CD4-positive, alpha-beta T cell treated with Interferon gamma for 1 hour (primary cell): ENCODE measurements at places on chromosomes 7 and 10.

DNA sequence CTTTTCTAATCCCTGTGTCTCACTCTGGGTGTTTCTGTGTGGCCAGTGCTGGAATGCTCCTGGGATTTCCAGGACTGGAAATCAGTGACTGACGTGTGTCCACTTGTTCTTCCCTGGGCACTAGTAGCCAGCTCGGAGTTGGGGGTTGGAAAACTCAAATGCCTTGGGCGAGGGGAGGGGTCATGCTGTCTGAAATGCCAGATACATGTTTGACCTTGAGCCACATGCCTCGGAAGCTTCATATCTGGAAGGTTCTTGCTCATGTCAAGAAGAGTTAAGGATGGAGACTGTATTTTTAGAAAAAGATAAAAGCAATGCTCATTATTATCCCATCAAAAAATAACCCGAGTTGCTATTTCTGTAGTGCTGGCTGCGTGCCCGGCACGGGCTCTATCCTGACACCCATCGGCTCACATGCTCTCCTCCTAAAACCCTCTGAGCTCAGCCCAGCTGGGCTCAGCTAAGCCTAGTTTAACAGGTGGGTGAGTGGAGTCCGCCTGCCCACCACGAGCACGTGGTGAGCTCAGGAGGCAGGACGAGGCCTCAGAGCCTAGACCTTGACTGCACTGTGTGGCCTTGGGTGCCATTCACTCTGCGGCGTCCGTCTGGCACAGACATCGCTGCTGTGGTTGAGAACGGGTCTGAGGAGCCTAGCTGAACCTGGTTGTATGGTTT lies 6.4 kb downstream of the DPYSL4 start:
- DNase-seq, result no peak

DNA sequence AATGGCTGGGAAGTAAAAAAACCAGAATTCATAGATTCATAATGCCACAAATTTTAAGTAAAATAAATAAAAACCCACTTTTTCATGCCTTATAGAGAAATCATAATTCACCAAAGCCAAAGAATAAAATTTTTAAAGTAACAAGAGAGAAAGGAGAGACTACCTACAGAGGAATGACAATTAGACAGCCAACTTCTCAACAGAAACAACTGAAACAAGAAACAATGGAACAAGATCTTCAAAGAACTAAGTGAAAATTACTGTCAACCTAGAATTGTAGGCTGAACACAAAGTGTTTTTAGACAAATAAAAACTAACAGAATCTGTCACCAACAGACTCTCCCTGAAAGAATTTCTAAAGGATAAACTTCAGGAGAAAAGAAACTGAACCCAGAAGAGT lies 15.6 kb upstream of the KCNMA1 start:
- DNase-seq, result no peak

- DNase-seq, result no peak
These were observed 4.8 kb upstream of the EVX1 start for GRCh38 chr7:27237735-27238334.

GRCh38 chr7:150371996-150372270 lies 3.3 kb downstream of the REPIN1 start:
- no peak for DNase-seq

DNA sequence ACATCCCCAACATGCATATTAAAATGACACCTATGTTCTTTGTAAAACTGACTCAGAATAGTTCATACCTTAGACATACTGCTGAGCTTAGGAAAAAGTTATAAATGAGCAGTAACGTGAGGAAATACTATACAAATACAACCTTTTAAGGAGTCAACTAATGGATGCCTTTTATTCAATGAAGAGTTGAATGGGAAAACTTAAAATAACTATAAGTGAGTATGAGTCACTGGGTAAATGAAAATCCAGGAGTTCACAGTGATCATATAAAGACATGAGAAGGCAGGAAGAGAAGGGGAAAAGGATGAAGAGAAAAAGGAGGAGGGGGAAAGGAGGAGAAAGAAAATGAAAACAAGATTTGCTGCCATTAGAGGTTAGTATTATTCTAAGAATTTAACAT lies 157.8 kb upstream of the PCDH15 start:
- no peak for DNase-seq

GRCh38 chr10:24886290-24886680 lies 66.1 kb downstream of the PRTFDC1 start:
- no peak for DNase-seq

GRCh38 chr7:50273870-50274269 lies 30.6 kb upstream of the IKZF1 start:
- no peak for DNase-seq

- DNase-seq, result peak; percentile 67
These were observed 26.3 kb upstream of the PPIF start for GRCh38 chr10:79320820-79321493.

DNA sequence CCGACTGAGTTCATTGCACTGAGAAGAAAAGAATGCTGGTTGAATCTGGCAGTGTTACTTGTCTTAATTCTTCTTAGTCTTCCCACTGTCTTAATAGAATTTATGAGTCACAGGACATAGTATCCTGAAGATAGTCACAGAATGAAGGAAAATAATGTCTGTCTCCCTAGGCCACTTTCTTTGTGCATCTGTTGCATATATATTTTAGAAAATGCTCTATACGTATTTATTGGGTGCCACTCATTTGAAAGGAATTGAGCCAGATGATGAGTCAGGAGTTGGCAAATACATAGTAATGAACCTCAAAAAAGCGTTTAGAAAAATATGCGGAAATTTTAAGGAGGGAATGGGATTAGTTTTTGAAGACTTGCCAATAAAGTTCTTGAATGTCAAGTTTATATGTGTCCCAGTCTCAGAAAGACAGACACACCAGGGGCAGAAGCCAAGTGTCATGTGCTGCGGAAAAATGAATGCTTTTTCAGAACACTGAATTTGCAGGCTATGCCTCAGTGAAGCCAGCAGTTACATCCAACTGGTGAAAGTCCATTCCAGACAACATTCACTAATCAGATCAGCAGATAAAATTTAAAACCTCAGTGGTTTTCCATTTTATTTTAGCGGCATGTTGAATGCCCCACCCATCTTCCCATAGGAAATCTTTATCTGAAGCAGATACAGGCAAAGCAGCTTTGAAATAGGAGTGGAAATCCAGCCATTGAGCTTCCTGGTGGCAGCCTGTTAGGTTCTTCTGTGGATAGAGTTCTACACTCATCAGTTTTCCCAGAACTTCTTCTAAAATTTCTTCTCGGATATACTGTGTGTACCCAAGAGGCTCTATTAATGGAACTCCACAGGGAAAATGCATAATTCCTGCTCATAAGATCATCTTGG lies 308.4 kb downstream of the BICC1 start:
- no peak for DNase-seq

DNA sequence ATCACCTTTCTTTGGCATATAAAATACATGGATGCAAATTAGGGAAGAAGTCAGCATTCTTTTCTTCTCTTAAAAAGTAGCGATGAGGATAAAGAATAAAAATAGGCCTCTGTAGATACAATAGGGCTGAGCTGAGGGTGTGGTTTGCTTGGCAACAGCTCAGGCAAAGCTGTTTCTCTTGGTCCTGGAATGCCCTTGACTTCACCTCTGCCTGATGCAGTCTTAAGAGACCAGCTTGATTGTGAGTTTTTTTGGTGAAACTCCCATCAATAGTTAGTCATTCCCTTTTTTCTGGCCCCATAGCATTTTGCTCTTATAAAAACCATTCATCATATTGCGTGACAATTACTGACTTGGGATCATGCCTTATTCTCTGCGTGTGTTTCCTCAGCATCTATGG lies 42.1 kb upstream of the MKLN1 start:
- no peak for DNase-seq

- DNase-seq, result no peak
These were observed 510.6 kb downstream of the HTR7 start for GRCh38 chr10:90347239-90347638.

- no peak for DNase-seq
These were observed 9.4 kb upstream of the OPN4 start for GRCh38 chr10:86644794-86645445.

DNA sequence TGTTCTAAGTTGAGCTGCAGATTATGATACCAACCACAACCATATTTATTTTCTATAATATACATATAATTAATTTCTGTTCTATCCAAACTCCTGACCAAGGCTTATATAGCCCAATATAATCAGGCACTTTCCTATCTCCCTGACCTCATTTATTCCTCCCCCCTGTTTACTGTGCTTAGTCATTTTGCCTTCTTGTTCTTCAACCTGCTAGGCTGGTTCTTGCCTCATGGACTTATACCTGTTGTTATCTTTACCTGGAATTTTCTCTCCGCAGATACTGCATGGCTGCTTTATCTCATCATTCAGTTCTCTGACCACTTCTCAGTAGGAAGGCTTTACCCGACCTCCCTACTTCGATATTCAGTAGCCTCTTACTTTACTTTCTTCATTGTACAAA lies 24.9 kb upstream of the FAM3C start:
- DNase-seq, result no peak

- peak; percentile 13 for DNase-seq
These were observed 21.6 kb downstream of the RBM28 start for GRCh38 chr7:128322040-128322643.

GRCh38 chr10:71801361-71801760 lies 28.0 kb upstream of the VSIR start:
- DNase-seq, result no peak

GRCh38 chr7:157543791-157544190 lies 207.0 kb downstream of the DNAJB6 start:
- no peak for DNase-seq

DNA sequence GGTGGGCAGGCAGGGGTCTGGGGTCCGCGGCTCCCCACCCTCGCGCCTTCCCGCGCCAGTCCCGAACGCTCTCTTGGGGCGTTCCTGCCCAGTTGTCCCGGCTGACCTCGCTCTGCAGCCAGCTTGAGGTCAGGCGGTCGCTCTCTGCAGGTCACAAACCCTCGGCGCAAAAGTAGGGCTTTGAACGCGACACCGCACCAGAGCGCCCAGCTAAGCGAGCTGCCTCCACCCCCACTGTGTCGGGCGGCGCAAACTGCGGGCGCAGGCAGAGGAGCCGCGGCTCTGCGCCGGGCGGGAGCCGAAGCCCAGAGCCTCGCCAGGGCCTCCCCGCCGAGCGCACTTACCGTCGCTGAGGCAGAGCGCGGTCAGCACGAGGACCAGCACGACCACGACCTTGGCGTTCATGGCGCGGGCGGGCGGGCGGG lies 284 bp downstream of the CXCL12 start:
- DNase-seq, result no peak

DNA sequence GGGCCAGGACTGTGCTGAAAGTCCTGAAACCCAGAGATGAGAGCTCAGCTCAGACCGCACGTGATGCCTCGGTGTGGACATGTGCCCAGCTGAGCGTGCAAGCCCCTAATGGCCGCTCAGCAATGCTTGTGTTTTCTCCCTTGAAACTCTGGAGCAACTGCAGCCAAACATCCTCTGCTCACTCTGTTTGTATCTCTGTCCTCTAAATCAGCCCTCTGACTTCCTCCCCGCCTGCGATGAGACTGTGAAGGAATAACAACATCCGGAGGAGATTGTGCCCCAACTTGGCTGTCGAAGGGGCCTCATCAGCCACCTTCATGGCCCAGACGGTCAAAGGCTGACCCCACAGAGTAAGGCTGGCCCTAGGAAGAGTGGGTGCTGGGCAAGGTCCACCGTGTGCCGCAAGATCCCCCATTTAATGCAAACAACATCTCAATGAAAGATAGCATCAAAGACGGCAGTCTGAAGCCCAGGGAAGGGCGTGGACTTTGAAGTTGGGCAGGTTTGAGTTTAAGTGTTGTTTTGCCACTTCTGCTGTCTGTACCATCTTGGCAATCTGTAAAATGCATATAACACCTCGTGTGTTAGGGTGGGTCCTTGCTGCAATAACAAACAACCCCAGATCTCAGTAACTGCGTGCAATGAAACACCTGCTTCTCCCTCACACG lies 39.9 kb downstream of the CALML3 start:
- DNase-seq, result no peak

DNA sequence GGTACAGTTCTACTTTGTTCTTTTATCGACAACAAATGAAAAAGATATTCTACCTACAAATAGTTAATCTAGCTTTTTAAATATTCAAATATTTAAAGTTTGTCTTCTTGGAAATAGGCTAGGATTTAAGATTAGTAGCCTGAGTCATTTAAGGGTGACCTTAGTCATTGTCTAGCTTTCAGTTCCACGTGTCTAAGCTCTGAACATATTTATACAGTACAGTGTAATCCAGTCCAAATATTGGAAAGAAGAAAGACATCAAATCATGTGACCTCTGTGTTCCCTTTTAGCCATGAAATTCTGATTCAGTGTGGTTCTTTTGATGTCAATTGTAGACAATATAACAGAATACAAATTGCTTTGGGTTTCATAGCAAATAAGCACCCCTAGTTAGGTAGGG lies 121.1 kb downstream of the MALRD1 start:
- DNase-seq, result no peak

GRCh38 chr7:131610007-131610406 lies 53.6 kb upstream of the PODXL start:
- DNase-seq, result no peak

DNA sequence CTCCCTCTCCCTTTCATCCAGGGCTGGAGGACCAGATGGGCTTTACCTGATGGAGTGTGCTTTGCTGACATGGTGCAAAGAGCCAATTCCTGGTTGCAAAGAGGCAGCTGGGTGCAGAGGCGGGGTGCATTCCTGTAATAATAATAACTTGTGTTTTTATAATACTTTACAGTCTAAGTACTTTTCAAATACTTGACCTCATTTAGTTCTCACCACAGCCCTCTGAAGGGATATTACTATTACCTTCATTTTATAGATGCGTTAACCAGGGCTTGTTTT lies 70.4 kb downstream of the TCF7L2 start:
- DNase-seq, result no peak

DNA sequence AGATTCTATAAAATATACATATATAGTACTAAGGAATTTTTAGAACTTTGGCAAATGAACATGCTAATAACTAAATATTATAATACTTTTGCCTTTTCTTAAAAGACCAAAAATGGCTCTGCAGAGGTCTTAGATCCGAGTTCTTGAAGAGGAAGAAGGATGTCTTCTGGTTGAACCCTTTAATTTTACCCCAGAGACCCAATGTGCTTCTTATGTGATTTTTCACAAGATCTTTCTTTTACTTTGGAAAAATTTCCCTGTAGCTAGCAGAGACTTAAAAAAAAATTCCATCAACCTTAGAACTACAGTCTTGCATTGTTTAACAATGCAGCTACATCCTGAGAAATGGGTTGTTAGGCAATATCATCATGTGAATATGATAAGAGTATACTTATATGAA lies 663.2 kb downstream of the PARD3 start:
- DNase-seq, result no peak
